ENCODE measurements at places on chromosomes 2 and 18. TPM values are rescaled to one million over a fixed set of nuclear protein-coding genes. Genes with fewer than 3 reads are reported as not detected.
A peak's percentile ranks its signal among the peaks of the same experiment; 100 is the strongest.

LAMA3 gene
- 0.19 TPM for total RNA-seq

GPAT2 gene
- total RNA-seq: 14.0 TPM

ITGB6 gene
- total RNA-seq: not detected

TXNDC2 gene
- total RNA-seq: not detected

UNC80 gene
- not detected for total RNA-seq

DNA sequence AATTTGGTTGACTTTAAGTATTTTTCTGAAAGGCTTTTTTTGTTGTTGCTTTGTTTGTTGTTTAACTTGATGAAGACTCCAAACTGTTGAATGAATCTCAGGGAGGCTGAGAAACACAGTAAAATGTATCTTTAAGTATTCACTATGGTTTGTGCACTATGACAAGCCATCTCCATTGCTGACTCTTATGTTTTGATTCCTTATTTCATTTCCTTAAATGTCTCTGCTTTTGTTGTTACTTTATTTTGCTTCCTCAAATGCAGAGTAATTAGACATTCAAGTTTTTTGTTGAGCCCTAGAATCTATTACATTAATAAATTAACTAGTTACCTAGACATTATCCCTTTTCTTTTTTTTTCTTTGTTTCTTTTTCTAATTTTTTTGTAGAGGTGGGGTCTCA is 46.3 kb upstream of the SLC39A10 start:
- no peak overlapping the region for H3K27ac ChIP-seq
- DNase-seq: no peak
- H3K36me3 ChIP-seq: peaks cover 3% of the 10 kb centered on the region
- H3K27me3 ChIP-seq: no peaks in the 10 kb centered on the region
- no peak overlapping the region for H3K4me3 ChIP-seq
- peaks cover 4% of the 10 kb centered on the region for H3K4me1 ChIP-seq

- peaks cover 77% of the 10 kb centered on the region for H3K36me3 ChIP-seq
- DNase-seq: no peak
- no peaks in the 10 kb centered on the region for H3K27me3 ChIP-seq
Observed at GRCh38 chr2:63903003-63903402, 61.3 kb downstream of the UGP2 start.

DNA sequence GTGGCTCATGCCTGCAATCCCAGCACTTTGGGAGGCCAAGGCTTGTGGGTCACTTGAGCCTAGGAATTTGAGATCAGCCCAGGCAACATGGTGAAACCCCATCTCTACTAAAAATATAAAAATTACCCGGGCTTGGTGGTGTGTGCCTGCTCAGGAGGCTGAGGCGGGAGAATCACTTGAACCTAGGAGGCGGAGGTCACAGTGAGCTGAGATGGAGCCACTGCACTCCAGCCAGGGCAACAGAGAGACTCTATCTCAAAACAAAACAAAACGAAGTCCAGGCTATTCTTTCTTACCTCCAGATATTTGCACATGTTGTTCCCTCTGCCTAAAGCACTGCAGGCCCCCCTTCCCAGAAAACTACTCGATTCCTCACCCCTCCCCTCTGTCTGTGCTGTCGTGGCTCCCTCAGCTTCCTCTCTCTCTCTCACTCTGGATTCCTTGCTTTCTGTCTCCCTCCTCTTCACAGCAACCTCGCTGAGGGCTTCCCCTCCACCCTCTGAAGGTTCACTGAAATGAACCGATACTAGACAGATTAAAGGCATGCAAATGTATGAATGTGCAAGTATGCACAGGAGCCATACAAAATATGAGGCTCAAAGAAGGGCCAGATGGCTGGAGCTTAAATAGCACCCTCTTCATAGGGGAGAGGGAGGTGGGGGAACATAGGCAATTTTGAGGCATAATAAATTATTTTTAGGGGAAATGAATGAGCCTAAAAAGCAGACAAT is 18.5 kb downstream of the TMEM177 start:
- H3K4me3 ChIP-seq: peak overlapping the region; percentile 10
- no peaks in the 10 kb centered on the region for H3K27me3 ChIP-seq
- no peak for DNase-seq
- peaks cover 3% of the 10 kb centered on the region for H3K36me3 ChIP-seq

GRCh38 chr2:127075821-127076220 is 31.1 kb downstream of the BIN1 start:
- H3K27me3 ChIP-seq: no peaks in the 10 kb centered on the region
- H3K4me1 ChIP-seq: peaks cover 42% of the 10 kb centered on the region
- H3K27ac ChIP-seq: peak overlapping the region; percentile 68
- H3K36me3 ChIP-seq: peaks cover 15% of the 10 kb centered on the region
- DNase-seq: no peak

DNA sequence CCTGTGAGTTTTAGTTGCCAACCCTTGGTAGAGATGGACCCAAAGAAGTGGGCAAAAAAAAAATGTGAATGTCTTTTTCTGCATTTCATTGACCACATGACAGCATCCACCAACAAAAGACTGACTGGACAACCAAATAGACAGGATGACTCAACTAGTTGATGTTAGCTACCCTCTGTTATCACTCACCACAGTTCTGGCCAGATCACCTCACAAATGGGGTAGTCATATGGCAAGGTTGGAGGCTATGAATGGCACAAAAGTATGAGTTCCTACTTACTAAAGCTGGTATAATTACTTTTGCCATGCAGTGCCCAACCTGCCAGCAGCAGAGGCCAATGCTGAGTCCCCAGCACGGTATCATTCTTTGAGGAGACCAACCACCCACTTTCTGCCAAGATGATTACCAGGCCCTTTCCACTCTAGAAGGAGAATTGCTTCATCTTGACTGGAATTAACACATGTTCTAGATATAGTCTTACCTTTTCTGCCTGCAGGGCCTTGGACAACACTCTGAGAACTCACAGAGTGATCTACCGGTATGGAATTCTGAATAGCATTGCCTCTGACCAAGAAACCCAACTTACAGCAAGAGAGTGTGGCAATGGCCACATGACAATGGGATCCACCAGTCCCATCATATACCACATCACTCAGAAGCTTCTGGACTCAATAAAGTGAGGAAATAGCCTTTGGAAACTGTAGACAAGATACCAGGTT is 20.1 kb upstream of the TCF7L1 start:
- no peak for DNase-seq
- H3K36me3 ChIP-seq: no peaks in the 10 kb centered on the region
- no peaks in the 10 kb centered on the region for H3K4me1 ChIP-seq
- no peak overlapping the region for H3K27ac ChIP-seq

GRCh38 chr2:170340693-170341068 is 162.7 kb downstream of the MYO3B start:
- H3K36me3 ChIP-seq: no peaks in the 10 kb centered on the region
- peaks cover 2% of the 10 kb centered on the region for H3K27me3 ChIP-seq
- no peak overlapping the region for H3K4me3 ChIP-seq

GRCh38 chr2:85772841-85773491 is 19.2 kb downstream of the ATOH8 start:
- H3K27ac ChIP-seq: no peak overlapping the region
- H3K4me1 ChIP-seq: peaks cover 2% of the 10 kb centered on the region
- H3K36me3 ChIP-seq: no peaks in the 10 kb centered on the region
- peaks cover 41% of the 10 kb centered on the region for H3K27me3 ChIP-seq

DNA sequence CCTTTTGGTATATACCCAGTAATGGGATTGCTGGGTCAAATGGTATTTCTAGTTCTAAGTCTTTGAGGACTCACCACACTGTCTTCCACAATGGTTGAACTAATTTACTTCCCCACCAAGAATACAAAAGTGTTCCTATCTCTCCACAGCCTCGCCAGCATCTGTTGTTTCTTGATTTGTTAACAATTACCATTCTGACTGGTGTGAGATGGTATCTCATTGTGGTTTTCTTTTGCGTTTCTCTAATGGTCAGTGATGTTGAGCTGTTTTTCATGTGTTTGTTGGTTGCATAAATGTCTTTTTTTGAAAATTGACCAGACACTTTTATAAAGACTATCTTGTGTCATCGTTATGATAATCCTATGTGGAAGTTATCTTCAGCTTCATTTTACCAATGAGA is 16.0 kb upstream of the ATP8B1 start:
- no peak for DNase-seq
- peaks cover 2% of the 10 kb centered on the region for H3K4me1 ChIP-seq
- no peak overlapping the region for H3K27ac ChIP-seq
- peaks cover under 1% of the 10 kb centered on the region for H3K36me3 ChIP-seq

- peaks cover 6% of the 10 kb centered on the region for H3K27me3 ChIP-seq
- no peak for DNase-seq
- H3K4me3 ChIP-seq: no peak overlapping the region
- no peaks in the 10 kb centered on the region for H3K36me3 ChIP-seq
- H3K4me1 ChIP-seq: no peaks in the 10 kb centered on the region
- no peak overlapping the region for H3K27ac ChIP-seq
Observed at GRCh38 chr18:50687491-50687890, 127.6 kb downstream of the MAPK4 start.

GRCh38 chr2:182715121-182715891 is 751 bp upstream of the DNAJC10 start:
- H3K27me3 ChIP-seq: peaks cover 10% of the 10 kb centered on the region
- DNase-seq: no peak
- H3K4me3 ChIP-seq: no peak overlapping the region
- H3K36me3 ChIP-seq: no peaks in the 10 kb centered on the region
- no peak overlapping the region for H3K27ac ChIP-seq
